ENCODE measurements at places on chromosomes 5 and 9.

GRCh38 chr5:127839496-127840197 is 136.5 kb downstream of the CCDC192 start:
- no peak for DNase-seq

DNA sequence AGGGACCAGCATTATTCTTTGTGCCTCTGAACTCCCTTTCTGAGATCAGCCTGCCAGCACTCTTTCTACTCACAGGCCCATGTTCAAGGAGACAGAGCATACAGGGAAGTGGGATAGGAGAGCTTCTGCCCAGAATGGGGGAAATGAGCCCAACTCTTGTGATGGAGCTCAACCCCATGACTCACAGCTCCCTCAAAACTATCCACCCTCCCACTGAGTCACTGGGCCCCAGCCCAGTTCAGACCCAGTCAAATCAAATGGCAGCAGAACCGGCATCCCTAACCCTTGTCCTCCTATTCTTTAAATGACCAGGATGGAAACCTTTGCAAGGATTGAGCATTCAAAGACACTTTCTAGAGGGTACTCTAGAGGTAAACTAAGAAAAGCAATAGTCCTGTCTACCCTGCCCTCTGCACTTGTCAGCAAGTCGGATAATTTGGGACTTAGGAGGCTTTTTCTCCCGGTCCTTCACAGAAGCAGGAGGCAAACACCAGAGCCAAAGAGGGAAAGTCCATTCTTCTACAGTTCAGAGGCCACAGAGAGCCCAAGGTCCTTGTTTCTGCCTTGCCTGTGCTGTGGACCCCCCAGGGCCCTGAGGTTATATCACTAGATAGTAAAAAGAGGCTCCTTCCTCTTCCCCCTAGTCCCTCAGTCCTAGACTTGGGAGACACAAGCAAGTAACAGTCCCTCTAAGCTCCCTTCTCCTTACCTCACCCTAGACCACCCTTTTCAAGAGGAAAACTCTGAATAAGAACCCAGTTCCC is 3.2 kb downstream of the ATOSB start:
- DNase-seq: no peak

- DNase-seq: no peak
These were observed 225.3 kb downstream of the PAPPA start for GRCh38 chr9:116378873-116379272.

GRCh38 chr9:32258482-32258881 is 126.0 kb upstream of the ACO1 start:
- no peak for DNase-seq

GRCh38 chr5:10351199-10351905 is 2.1 kb upstream of the MARCHF6 start:
- DNase-seq: no peak

DNA sequence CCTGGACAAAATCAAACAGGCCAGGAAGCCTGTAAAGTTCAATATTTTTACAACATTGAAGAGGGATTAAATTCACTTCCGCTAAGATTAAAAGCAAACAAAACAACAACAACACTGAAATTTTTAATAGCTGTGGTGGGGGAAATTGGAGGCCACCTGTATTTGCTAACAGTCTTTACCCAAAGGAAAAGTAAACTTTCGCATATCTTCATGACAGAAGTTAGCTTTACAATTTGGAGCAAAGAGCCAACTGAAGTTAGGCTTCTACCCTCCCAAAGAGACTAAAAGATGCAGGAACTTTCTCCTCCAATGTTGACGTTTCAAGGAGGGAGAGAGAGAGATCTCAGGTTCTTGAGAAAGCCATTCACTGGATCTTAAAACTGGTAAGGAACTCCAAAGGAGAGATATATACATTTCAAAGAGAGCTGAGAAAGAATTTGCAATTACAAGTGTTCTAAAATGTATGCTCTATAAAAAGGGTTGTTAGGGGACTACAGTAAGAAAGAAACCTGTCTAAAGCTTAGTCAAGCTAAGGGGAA is 349.2 kb upstream of the CDH9 start:
- no peak for DNase-seq

- no peak for DNase-seq
These were observed 18.1 kb upstream of the NEUROG1 start for GRCh38 chr5:135553688-135554462.

GRCh38 chr5:121313886-121314285 is 537.8 kb upstream of the FTMT start:
- DNase-seq: no peak

GRCh38 chr9:128579194-128579593 is 26.8 kb downstream of the SPTAN1 start:
- DNase-seq: no peak

DNA sequence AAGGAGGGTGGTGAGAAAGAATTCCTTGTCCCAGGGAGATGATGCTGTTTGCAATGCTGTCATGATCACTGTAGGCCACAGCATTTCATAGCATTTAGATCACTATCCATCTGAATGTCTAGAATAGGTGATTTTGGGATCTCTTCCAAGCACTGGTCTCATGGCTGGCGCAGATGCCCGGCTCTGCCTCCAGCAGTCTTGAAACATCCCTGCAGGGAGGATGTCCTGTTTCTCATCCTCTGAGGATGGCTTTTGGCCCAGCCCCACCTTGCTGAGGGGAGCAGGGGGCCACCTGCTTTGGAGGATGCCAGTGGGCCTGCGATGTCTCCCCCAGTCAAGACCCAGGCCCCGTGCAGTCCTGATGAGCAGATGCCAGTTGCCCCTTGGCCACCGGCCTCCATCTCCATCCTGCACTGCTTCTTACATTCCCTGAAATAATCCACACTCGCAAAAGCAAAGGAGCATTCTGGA is 63.5 kb upstream of the GARNL3 start:
- no peak for DNase-seq

- no peak for DNase-seq
These were observed 15.2 kb upstream of the RHOBTB3 start for GRCh38 chr5:95715799-95716461.

- peak; percentile 82 for DNase-seq
These were observed 22.1 kb upstream of the MARCHF6 start for GRCh38 chr5:10331341-10331796.

DNA sequence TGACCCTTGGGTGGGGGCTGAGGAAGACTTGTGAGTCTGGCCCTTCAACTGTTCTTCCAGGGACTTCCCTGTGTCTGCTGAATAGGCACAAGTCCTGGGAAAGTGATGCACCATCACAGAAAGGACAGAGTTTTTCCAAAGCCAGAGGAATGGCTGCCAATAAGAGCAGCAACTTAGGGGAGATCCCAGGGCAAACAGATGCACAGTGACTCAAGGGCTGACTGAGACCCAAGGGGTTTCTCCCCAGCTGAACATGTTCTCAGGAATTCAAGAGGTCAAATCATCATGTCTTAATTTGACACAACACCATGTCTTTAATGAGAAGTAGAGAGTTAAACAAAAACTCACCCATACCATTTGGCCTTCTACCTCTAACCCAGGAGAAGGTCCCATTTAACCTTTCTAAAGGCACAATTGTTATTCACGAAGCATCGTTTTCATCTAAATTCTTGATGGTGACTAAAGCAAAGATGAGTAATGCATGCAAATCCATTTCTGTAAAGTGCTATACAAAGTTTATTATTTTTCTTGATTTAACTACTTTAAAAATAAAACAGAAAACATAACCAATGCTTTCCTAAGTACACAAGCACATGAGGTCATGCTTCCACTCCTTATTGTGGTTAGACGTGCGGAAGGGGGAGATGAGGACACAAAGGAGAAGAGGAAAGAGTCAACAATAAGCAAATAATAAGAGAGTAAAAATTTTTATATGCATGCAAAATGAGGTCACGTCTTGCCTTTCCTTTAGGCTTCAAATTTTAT is 324.1 kb downstream of the PLK2 start:
- no peak for DNase-seq

DNA sequence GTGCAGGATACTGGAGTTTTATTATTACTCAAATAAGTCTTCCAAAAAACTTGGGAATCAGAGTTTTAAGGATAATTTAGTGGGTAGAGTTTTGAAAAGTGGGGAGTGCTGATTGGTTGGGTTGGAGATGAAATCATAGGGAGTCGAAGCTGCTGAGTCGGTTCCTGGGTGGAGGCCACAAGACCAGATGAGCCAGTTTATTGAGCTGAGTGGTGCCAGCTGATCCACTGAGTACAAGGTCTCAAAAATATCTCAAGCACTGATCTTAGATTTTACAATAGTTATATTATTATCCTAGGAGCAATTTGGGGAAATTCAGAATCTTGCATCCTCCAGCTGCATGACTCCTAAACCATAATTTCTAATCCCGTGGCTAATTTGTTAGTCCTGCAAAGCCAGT is 804.9 kb upstream of the SEMA6A start:
- no peak for DNase-seq

DNA sequence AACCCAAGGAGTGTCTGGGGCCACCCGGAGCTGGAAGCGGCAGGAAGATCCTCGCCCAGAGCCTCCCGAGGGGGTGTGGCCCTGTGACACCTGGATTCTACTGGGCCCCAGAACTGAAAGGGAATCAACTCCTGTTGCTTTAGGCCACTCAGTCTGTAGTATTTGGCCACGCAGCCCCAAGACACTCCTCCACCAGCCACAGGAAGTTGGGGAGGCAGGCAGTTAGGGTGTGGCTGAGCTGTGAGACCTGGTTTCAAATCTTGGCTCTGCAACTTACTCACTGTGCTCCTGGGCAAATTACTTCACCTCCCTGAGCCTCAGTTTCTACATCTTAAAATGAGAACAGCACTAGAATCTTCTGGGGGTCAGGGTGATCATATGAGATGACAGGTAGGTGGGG is 119.8 kb upstream of the PPP1R26 start:
- no peak for DNase-seq

DNA sequence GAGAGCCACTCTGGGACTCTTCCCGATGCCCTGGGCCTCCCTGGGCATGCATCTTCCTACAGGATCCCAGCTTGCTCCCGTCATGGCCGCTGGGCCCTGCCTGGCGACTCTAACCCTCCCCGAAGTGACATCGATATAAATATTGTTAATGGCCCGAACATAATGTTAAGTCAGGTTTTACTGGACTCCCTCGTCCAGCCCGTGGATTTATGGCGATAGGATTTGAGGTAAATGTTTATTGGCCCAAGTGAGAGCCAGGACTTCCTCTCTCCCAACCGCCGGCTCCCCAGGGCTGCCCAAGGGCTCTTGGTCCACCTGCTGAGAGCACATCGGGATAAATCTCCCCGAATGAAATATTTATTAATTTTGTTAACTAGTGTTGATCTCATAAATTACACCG is 246.3 kb downstream of the PBX3 start:
- no peak for DNase-seq

GRCh38 chr5:170573660-170574059 is 69.8 kb downstream of the KCNIP1 start:
- no peak for DNase-seq

- DNase-seq: no peak
These were observed 56.0 kb upstream of the ASTN2 start for GRCh38 chr9:117470902-117471301.

DNA sequence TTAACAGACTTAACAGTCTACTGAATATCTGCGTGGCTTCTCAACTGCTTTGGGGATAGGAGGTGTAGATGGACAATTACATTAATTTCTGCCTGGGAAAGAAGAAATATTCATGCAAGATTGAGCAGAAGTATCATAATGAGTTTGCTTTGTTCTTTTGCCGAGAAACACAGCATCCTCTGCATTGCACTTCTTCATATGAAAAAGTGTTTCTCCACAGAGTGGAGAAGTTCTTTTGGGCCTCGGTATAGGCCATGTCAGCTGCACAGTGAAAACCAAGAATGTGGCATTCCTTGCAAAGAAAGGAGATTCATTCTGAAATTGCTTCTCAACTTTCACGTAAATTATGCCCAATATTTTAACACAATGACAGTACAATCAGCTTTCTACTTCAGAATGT is 17.6 kb upstream of the SNX2 start:
- no peak for DNase-seq

DNA sequence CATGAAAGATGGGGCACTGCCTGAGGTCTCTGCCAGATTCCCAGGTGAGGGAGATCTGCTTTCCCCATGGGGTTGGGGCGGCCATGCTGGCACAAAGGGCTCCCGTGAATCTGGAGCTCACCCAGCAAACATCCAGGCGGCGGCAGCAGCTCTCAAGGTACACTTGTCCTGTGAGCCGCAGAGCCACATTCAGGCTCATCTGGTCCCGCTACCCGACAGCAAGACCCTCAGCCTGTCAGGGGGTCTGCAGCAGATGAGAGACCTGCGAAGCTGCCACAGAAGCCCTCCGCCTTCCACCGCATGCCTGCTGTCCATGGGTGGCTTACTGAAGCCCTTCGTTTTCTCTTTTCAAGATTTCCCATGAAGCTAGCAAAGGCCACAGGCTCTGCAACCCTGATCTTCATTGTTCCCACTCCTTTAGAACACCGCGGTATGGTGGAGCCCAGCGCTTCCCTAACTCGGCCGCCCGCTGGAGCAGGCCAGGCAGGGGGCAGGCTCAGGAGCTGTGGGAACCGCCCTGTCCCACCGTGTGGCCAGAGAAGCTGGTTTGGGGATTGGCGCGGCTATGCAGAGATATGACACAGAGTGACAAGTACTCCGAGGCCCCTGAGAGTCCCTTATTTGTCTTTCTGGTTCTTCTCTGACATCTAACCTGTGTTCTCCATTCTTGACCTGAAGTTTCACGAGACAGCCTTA is 8.8 kb downstream of the LRRC14B start:
- no peak for DNase-seq

DNA sequence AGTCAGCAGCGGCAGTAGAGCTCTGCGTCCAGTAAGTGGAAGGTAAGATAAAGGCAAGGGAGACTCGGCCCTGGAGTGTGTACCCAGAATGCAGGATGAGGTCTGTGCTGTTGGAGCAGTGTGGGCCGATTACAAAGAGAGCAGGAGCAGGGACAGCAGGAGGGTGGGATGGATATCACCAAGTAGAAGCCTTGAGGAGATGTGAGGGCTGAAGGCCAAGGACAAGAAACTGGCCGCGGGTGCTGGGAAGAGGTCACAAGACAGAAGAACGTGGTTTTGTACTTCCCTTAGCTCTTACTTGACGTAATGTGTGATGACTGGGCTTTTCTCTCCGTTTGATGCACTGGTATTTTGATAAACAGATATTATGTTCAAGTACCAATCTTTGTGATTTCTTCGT is 43.7 kb downstream of the OR2V1 start:
- no peak for DNase-seq

DNA sequence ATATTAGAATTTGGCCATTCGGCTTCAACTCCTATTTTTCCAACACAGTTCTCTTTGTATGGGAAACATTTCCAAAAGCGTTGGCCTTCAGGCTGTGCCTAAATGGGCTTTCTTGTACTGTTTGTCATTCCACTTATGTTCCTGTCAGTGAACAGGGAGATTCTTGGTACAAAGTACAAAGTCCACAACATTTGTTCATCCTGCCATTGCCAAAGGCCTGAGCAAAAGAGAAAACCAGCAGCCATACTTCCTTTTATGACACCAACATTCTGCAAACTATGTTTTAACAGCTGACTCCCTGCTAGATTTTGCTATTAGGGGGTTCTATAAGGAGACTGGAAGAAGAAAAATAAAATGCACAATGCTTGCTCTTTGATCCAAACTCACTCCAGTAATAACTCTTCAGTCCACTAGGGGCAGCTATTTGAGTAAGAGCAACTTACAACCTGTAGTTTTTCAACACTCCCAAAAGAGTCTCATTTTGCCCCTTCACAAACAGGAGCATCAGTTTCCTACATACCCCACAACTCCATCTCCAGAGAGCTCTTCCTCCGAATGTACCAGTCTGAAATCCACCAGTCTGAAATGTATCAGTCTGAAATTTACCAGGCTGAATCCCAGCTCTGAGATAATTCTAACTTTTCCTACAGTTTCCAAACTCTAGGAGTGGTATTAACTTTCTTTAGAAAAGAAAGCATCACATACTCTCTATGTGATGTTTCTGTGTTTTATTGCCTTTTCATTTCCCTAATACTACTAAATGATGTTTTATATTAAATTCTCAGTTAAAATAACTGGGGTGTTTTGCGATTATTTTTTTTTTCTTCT is 693.8 kb downstream of the DNAH5 start:
- no peak for DNase-seq

Data from femur (tissue), 1 donor.